Fibroblast of villous mesenchyme (primary cell): ENCODE measurements at places on chromosomes 13 and 19.

GRCh38 chr19:10797078-10797477, 38.9 kb downstream of the TMED1 start:
- DNase-seq: no peak

DNA sequence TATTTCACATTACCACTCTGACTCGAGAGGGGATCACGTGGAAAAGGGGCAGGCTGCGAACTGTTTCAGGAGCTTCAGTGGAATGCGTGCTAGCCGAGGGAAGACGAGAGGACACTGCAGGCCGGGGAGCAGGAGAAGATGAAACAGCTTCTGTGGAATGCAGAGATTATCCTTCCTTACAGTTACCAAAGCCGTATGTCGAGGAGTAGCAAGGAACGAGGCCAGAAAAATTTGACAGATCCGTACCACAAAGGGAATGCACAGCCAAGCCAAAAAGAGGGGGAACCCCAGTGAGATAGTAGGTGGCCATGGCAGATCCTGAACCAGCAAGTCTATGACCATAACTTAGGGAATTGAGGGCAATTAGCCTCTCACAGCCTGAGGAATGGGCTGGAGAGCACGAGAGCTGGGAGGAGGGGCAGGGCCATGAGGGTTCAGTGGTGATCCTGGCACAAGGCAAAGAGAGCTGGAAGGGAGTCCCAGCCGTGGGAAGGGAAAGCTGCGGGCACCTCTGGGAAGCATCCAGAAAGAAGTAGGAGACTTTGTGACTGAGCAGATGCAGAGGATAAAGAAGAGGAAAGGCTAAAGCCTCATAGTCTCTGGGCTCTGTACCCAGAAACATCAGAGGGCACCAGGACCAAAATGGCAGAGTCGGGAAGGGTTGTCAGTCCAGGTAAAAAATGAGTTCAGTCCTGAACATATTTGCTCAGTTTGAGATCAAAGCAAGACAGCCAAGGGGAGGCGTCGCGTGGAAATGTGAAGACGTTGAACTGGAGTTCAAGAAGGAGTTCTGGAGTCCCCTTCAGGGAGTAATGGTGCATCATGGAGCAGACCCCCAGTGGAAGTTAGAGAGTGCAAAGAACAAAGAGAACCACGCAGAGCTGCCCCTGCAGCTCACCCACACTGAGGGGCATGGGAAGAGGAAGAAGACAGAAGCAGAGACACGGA, 5.1 kb downstream of the COL4A1 start:
- DNase-seq: peak; percentile 89

- DNase-seq: no peak
Measured at GRCh38 chr13:45416516-45417128, 1.6 kb downstream of the SLC25A30 start.

GRCh38 chr19:37466277-37466797, 907 bp downstream of the ZNF569 start:
- DNase-seq: no peak

DNA sequence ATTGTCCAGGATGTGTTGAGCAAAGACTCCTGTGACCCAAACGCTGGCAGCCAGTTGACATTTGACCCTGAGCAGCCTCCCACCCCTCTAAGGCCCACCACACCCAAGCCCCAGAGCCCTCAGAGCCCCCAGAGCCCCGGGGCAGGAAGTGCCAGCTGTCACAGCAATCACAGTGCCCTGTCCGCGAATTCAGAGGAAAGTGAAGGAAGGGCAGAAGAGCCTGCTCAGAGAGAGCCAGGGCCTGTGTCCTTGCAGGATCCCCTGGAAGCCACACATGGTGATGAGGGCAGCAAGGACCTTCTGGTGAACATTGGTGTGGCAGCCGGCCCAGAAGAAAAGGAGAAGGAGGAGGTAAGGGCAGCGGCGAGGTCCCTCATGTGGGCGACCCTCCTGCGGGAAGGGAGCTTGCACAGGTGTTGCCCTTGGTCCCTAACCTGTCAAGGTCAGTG, 63.7 kb downstream of the SPATA13 start:
- DNase-seq: no peak

DNA sequence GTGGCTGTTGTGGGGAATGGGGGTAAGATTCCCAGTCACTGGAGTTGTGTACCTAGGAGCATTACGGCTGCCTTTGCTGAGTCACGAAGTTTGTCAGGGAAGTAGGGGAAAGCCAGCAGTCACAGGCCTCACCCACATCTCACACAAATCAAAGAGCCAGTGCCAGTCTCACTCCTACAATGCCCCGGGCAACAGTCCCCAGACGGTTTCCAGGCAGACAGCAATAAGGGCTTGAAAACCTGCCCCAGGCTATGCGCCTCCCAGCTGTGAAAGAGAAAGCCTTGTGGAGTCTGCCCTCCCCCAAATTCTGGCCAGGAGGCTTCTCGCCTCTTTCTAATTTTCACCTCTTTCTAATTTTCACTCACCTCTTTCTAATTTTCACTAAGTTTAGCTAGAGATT, 142.3 kb upstream of the EDNRB start:
- DNase-seq: no peak

DNA sequence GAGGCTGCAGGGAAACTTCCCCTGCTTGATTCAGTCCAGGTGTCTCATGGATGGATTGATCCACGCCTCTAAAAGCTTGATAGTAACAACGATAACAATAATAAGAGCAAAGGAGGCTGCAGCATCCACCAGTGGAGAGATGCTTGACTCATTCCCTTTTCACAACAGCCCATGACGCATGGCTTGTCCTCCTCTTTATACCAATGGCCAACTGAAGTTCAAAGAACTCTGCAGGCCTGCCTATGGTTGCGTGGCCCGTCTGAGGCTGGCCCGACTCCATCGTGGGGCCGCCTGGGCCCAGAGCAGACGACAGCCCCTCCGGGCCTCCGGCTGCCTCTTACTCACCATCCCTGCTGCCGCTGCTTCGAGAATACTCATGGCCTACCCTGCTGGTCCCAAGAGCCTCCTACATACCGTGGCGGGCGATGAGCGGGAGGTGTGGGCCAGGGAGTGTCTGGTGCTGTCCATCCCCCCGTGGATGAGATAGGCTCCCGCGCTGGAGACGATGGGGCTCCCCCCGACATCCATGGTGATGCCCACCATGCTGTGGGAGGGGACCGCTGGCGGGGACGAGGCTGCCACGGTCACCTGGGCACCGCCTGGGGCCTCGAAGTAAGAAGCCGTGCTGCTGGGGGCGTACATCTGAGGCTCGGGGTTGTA, 61.8 kb upstream of the RANBP3 start:
- DNase-seq: no peak

DNA sequence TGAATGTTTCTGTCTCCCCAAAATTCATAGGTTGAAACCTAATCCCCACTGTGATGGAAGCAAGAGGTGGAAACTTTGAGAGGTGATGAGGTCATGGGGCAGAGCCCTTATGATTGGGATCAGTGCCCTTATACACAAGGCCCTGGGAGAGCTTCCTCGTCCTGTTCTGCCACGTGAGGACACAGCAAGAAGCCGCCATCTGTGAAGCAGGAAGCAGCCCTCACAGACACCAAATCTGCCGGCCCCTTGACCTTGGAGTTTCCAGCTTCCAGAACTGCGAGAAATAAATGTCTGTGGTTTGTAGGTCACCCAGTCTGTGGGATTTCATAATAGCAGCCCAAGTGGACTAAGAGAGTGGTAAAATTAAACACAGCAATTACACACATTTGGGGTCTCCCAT, 737.4 kb downstream of the UQCRFS1 start:
- DNase-seq: no peak

DNA sequence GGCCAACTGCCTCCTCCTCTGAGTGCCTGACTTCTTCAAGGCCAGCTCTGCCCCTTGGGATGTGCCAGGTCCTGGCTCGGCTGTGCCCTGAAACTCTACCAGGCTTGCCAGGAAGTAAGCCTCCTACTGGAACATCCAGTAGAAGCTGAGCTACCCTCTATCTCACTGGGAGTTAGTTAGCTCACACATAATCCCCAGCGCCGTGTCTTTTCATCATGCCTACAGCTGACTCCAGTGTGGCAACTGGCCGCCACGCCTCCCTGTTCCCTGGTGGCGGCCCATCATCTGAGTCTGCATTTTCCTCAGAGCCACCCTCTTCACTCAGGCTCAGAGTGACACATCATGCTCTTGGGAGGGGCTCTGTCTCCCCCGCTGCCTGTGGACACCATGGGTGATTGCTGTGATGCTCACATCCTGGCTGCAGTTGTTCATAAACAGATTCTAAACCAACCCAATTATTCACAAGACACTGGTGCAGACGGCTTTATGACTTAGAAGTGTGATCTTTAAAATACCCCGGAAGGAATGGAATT, 131.9 kb upstream of the IRS2 start:
- peak; percentile 65 for DNase-seq

GRCh38 chr19:7868326-7868670, 5.9 kb downstream of the PRR36 start:
- no peak for DNase-seq

DNA sequence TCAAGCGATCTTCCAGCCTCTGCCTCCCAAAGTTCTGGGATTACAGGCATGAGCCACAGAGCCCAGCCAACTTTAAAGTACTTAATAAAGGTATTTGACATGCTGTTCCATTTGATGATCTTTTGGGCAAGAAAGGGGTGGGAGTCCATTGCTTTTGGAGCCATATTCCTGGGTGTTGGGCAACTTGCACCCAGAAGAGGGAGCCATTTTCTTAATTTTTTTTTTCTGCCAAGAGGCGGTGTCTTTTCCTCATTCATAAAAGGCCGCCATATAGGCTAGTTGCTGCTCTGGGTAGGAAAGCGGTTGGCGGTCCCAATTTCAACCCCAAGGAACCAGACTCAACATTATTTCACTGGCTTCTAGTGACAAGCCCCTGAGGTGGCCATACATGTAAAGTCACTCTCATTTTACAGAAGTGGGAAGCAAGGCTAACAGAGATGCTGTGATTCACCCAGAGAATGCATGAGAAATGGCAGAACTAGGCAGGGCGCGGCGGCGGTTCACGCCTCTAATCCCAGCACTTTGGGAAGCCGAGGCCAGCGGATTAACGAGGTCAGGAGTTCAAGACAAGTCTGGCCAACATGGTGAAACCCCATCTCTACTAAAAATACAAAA, 139.6 kb downstream of the CACNA1A start:
- DNase-seq: peak; percentile 36

GRCh38 chr19:1715540-1715939, 37.8 kb upstream of the ONECUT3 start:
- no peak for DNase-seq

- no peak for DNase-seq
Measured at GRCh38 chr19:33266974-33267484, 35.3 kb downstream of the CEBPA start.

DNA sequence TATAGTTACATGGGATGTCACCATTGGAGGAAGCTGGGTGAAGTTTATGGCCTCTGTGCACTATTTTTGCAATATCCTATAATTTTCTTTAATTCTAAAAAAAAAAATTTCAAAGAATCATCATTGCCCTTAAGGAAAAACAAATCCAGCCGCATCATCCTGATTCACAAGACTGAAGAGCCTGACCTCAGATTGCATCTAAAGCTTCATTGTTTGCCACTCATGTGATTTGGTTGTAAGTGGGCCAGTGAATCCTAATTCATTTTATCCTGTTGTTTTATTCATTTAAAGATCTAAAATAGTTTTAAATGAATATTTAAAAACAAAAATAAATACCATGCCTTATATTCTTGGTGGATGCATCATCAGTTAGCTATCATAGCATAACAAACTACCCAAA, 504.5 kb downstream of the TBC1D4 start:
- no peak for DNase-seq

GRCh38 chr13:87669379-87669978, 1.7 kb upstream of the SLITRK5 start:
- peak; percentile 8 for DNase-seq

GRCh38 chr13:98951266-98951665, 26.6 kb downstream of the DOCK9 start:
- DNase-seq: no peak

- DNase-seq: peak; percentile 5
Measured at GRCh38 chr13:57631596-57632275, at the start of gene PCDH17. PCDH17 (plus strand) TSS chr13:57631744; CDS start chr13:57632547, 803 bp downstream.

DNA sequence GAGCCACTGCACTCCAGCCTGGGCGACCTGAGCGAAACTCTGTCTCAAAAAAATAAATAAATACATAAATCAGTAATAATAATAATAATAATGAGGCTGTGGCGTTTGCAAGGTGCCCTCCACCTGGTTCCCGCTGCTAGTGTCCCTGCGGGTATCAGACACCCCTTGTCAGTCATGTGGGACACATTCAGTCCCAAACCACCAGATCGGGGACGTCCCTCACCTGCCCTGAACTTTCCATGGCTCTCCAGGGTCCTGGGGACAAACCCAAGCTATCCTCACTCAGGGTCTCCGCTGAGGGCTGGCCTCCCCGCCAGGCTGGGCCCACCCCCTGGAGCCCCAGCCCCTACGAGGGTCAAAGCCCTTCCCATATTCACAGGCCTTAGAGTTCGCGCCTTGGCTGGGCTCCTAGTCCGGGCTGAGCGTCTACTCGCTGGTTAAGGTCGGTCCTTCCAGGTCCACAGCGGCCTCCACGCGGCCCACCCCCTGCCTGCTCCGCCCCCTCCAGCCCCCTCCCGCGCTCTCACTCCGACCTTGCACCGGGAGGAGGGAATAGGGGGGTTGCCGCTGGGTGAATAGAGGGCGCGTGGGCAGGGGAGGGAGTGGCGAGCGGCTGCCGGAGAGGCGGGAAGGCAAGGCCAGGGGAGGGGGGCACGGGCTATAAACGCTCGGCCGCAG, 349 bp upstream of the KISS1R start:
- DNase-seq: no peak

GRCh38 chr13:100526318-100527000, 62.1 kb downstream of the GGACT start:
- no peak for DNase-seq

DNA sequence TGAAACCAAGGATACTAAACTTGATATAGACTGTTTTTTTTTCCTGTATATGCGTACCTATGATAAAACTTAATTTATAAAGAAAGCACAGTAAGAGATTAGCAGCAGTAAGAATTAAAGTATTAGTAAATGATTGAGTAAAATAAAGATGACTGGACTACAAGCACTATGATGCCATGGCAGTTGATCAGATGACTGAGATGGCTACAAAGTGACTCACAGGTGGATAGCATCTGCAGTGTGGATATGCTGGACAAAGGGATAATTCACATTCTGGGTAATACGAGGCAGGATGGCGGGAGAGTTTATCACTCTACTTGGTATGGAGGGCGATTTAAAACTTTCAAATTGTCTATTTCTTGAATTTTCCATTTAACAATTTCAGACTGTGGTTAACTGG, 11.8 kb downstream of the HTR2A start:
- no peak for DNase-seq

DNA sequence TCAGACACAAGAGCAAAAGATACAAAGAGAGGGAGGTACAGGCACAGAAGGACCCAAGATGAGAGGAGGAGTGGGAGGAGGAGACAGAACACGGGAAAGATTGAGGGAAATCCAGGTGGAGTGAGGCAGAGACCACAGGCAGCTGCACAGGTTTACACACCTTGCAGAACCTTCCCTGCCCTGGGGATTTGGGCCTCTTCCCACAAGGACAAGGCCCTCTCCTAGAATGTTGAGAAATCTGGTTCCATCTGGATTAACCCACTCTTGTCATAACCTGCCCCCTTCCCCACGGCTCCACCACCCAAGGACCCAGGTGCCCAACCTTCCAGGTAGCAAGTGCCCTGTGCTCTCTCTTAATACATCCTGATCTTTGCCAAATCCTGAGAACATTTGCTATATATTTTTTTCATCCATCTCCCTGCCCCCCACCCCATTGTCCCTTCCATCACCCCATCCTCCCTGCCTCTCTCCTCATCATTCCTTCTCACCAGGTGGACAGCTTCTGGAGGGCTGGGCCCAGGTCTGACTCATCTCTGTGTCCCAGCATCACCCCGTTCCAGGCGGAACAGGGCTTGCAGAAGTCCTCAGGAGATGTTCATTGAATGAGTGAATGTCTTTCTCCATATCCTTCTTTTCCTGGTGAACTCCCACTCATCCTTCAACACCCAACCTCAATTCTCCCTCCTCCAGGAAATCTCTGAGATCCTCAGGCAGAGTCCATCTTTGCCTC, 8.8 kb upstream of the KLK8 start:
- no peak for DNase-seq
